ENCODE measurements at places on chromosomes 5 and 9.
A peak's percentile ranks its signal among the peaks of the same experiment; 100 is the strongest.

- no peak for DNase-seq
These were observed 524 bp downstream of the CYFIP2 start for GRCh38 chr5:157266286-157267007.

DNA sequence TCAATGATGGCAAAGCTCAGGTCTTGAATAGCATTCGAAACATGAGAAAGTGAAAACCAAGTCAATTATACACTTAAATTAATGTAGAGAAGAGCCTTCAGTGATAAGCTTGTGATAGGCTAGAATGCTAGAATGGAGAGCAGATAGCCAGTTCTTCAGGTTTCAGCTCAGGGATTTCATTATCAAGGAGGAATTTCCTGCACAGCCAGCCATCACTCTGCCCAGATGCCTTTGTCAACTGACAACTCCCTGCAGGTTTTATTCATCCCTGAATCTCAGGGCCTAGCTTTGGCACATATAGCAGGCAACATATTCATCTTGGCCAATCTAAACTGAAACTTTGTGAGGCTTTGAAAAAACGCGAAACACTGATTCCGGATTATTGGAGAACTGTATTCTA lies 199.3 kb upstream of the CDH6 start:
- DNase-seq, result no peak

DNA sequence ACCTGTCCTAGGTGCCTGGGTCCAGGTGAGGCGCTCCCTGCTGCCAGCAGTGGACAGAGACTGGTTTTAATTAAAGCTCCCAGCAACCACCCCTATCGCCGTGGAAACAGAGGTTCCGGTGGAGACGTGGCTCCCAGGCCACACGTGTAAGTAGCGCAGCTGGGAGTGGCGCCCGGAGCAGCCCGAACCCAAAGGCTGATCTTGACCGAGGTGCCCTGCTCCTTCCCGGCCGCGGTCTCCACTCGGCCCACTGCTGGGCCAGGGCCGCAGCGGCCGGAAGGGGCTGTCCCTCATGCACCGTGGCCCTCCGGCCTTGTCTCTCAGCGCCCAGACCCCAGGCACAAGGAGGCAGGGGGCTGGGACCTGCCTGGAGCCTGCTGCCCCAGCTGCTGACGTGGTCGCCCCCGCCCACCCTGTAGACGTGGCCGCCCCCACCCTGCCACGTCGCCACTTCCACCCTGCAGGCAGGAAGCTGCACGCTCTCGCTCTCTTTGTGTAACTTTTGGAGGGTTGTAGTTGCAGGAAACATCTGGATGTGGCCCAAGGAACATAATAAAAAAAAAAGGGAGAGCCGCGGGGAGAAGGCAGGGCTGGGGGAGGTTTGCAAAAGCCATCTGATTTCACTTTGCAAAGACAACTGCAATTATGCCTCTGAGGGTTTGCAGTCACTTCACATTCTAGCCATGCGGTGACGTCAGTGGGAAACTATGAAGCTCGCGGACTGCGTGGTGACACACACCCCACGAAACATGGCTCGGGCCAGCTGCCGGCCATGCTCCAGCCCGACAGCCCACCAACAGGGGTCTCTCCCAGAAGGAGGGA lies 129.9 kb downstream of the RXRA start:
- DNase-seq, result peak; percentile 90

DNA sequence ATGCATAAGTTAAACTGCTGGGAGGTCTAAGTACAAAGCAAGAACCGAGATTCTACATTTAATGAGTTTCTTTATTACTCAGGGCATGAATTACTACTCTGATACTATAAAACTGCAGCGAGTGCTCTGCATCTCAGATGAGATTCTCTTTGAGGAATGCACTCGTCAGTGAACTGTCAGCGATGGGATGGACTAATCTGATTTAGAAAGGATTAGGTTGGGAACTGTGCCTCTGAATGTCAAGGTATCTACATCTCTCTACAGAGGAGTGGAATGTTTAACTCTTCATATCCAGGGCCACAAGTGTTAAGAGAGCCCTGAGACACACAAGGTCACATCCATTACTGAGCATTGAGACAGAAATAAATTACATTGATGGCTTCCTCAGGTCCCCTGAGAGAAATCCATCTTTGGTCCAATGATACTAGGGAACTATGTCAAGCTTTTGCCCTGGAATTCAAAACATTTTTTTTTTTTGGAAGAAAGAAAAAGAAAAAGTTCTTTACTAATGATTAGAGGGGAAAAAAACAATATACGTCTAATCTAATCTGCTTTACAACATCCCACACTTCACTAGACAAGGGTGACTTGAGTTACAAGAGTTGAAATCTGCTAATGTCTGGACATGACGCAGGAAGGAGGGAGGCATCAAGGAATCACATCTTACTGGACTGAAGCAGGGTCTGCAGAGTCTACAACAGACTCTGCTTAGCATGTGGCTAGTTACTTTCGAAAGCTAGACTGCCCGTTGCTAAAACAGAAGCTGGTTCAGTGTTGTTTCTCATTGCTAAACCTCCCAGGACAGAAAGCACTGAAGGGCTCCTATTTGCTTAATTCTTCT lies 270.0 kb upstream of the TLE4 start:
- DNase-seq, result no peak

DNA sequence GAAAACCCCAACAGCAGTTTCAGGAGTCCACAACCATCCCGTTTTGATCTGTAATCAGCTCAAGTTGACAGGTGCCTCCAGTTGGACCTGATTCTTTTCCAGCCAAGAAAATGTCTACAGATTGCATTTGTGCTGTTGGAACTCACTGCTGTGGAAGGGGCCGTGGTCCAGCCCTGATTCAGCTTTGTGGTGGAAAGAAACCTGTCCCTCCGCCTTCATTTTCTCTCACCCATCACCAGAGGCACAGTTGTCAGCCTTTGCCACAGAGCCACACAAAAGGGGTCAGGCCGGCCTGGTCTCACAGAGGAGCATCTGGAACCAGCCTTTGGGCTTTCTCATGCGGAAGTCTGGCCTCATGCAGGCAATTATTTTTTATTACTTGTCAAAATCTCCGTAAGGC lies 483.6 kb downstream of the GADD45G start:
- no peak for DNase-seq

GRCh38 chr9:112380102-112380824 lies at the start of gene HSDL2:
Gene HSDL2, plus strand, starts transcription at chr9:112380108. Its CDS starts 56 bp downstream, at chr9:112380164.
- peak; percentile 59 for DNase-seq

DNA sequence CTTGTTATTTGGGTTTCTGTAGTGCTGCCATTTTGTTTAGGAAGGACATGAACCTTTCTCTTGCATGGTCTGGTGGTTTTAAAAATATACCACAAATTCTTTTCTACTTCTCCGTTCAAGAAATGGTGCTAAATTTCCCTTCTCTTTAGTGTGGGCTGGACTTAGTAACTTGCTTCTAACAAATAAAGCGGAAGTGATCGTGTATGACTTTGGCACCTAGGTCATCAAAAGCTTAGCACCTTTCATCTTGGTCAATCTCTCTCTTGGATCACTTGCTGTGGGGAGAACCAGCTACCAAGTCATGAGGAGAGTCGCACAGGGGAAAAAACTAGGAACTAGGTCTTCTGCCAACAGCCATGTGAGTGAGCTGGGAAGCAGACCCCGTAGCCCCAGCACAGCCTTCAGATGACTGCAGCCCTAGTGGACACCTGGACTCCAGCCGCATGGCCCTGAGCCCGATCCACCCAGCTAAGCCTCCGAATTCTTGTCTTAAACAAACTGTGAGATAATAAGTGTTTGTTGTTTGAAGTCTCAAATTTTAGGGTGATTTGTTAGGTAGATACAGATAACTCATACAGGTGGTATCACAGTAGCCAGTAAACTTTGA lies 87.7 kb upstream of the CKMT2 start:
- DNase-seq, result no peak

GRCh38 chr9:111897601-111898137 lies 1.1 kb downstream of the UGCG start:
- DNase-seq, result no peak

DNA sequence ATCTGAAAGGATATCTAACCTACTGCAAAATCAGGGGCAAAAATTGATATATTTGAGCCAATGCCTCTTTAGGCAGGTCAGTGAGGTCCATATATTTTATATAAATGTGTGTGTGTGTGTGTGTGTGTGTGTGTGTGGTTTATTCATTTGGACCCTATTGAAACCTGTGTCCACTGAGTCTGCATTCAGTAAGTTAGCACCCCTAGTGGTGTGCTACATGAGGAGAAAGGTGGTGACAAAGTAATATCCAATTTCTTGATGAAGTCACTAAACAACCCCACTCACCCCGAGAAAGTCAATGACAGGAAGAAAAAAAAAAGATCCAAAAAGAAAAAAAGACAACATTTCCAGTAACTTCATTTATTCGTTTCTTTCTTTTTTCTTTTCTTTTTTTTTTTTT lies 4.1 kb downstream of the FBXW11 start:
- no peak for DNase-seq

DNA sequence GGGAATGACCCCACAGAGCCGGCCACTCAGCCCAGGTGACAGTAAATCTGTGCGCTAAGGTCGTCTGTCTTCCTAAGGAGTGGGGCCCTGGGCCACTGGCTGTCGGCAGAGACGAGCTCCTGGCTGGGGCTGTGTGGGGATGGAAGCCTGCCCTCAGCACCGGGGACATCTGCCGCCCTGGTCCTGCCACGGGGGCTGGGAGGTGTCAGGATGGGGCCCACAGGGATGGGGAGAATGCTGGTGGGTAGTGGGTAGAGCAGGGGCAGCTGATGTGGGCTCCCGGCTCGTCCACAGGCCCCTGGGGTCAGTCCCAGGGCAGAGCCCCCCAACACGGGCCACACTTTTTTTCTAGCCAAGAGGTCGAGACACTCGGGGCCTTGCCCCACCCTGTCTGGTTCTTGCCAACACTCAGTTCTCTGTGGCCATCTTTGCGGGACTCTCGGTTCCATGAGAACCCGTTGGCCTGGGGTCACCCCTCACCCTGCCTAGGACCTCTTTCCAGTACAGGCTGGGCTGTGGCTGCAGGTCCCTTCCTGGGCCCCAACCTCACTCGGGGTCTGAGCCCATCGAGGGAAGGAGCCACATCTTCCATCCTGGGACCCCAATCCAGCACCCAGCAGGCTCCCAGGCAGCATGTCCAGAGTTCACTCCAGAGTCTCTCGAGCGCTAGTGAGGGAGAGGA lies 45.0 kb downstream of the DBH start:
- peak; percentile 56 for DNase-seq

DNA sequence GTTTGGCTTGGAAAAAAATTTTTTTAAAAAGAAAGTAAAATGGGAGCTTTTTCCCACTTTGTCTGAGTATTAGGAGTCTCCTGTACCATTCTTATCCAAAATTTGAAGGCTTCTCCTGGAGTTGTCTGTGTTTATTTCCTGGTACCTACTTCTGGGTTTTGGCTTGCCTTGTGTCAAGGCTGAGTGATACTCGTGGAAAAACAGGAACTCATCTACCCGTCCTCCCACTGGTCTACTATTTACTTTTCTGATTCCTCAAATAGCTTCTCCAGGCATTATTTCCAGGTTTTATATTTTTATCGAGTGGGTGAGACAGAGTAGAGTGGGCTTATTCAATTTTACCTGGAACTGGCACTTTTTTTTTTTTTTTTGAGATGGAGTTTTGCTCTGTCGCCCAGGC lies 99.4 kb downstream of the RMI1 start:
- no peak for DNase-seq

DNA sequence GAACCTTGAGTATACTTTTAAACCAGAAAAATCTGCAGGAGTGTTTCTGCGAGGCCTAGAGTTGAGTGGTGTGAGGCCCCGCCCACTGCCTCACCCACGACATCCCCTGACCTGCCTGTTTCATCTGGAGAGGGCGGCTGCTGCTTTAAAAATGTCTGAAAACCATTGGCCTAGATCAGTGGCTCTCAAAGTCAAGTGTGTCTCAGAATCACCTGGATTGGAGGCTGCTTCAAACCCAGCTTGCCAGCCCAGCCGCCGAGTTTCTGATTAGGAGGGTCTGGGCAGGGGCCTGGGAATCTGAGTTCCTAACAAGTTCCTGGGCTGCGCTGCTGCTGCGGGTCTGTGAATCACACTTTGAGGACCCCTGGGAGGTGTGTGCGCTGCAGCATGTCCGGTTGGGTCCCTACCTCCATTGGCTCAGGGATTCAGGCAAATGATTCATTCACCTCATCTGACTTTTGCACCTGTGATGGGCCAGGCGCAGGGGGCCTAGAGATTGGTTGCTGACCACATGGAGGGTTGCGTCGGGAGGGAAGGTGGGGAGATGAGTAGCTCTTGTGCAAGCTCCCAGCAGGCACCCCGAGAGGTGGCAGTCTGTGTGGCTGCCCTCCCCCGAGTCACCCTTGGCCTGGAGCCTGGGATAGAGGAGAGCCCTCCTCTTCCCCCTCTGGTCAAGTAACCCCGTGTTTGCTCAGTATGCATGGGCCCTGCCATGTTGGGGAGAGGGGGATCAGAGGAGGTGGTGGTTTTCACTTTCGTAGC lies 27.6 kb upstream of the HMCN2 start:
- DNase-seq, result no peak

DNA sequence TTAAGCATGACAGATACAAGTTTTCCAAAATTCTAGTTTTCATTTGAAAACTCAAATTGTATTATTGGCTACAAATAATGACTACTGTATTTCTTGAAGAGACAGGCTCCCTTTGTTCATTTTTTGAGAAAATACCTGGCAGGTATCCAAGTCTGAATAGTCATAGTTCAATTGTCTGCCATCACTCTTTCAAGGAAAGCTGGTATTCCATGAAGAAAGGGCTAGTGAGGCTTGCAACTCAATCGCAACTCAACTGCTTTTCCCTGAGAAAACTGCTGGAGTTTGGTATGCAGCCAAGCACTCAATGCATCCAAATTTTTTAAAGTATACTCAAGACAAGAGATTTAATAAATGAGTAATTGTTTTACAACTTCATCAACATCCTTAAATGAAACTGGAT lies 61.4 kb upstream of the TRIO start:
- no peak for DNase-seq

DNA sequence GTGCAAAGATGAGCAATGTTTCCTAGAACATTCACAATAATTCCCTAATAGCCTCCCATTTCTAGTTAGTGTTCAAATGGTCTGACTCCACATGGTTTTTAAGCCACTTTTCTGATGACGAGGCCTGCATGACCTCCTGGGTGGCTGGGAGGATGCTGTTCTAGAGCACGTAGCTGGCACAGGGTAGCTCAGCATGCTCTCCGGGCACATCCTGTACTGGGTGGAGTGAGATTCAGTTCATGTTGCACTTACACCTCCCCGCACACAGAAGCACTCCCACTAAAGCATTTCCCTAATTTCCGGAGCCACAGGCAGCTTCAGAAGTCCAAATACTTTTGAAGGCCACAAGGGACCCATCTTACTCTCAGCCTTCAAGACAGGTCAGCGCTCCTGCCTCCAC lies 159.8 kb upstream of the LHFPL2 start:
- no peak for DNase-seq

GRCh38 chr5:129271308-129271707 lies 176.8 kb downstream of the ISOC1 start:
- no peak for DNase-seq

DNA sequence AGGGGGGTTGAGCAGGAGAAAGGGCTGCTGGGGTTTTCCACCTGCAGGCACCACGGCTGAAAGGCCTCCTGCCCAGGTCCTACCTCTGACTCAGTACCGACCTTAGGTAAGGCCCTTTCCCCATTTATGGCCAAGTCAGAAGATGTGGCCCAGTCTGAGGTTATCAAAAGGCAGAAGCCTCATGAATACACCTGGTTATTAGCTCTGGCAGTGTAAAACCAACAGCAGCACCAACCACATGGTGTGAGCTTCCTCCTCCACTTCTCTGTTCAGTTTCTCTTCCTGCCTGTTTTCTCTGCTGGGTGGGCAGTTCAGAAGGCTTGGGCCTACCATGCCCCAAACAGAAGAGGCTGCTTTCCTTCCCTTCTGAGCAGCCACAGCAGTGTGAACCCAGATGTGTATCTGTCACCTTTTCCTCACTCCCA lies 86.9 kb downstream of the UGCG start:
- DNase-seq, result no peak
